Anterior cingulate cortex (tissue), 58 donors: ENCODE measurements at places on chromosomes 12 and 14.

DNA sequence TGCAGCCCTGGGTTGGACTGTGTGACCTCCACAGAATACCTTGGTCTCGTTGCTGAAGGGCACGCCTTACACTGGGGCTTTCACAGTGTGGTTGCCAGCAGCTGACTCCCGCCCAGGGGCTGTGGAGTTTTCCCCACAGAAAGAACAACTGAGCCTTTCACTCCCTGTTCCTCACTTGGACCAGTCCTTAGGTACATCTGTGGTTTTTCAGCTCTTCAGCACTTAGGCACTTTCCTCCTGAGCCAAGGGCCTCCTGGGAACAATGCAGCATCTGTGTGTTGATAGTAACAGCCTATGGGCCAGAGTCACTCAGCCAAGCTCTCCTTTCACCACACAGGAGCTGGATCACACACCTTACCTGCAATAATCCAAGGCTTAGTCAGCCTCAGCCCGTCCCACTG, 25.0 kb downstream of the ERP27 start:
- DNase-seq: no peak

DNA sequence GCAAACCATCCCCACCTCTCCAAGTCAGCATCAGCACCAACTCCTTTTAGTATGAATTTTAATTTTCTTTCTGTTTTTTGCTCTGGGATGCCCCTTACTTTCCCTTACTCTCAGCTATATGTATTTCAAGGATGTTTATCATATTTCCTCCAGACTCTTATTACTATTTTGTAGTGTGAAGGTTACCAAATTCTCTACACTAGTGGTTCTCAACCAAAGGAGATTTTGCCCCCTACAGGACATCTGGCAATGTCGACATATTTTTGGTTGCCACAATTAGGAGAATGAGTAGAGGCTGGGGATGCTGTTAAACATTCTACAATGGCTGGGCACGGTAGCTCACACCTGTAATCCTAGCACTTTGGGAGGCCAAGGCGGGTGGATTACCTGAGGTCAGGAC, 29.1 kb upstream of the SOS2 start:
- DNase-seq: no peak

- peak; percentile 41 for DNase-seq
Measured at GRCh38 chr12:51823875-51824565, 24.5 kb downstream of the FIGNL2 start.

DNA sequence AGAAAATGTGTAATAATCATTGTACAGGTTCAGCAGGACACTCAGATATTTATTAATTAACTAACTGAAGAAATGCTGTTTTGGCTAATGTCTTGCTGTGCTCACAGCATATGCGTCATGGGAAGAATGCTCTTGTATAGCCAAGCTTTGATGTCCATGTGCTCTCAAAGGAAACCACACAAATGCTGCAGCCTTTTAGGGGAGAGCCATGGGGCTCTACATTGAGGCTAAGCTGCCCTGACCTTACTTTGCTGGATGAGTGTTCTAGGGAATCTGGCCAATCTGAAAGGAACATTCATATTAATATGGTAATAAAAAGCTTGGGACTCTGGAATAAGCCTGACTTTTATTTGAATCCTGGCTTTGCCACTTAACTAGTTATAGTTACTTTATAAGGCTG, 9.5 kb upstream of the CRADD start:
- no peak for DNase-seq

DNA sequence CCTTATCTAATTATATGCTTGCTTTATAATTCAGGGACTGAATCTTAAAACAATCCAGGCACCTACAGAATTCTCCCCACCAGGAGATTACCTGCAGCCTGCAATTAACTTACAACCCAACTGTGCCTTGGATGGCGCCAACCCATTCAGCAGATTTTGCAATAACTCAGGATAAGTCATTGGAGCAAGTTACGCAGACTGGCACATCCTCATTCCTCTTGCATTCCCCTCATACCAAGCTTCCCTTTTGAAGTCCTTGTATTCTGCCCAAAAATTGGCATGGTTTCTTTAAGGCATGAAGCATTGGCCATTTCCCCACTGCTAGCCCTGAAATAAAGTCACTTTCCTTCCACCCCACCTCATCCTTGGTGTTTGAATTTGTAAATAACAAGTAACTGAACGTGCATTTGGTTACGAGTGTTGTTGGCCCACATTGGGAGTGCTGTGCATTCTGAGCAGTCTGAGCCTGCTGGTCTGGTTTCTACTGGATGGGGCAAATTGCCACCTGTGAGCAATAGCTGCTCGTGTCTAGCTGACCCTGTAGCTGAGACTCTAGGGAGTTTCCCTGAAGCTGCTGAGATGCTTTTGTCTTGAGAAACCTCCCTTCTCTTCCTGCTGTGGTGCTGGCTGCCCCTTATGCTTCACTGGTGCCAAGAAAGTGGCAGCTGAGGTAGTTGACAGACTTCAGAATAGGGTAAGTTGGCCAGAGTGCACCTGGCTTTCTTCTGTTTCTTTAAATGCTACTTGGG, 99.2 kb upstream of the SCAF11 start:
- no peak for DNase-seq

DNA sequence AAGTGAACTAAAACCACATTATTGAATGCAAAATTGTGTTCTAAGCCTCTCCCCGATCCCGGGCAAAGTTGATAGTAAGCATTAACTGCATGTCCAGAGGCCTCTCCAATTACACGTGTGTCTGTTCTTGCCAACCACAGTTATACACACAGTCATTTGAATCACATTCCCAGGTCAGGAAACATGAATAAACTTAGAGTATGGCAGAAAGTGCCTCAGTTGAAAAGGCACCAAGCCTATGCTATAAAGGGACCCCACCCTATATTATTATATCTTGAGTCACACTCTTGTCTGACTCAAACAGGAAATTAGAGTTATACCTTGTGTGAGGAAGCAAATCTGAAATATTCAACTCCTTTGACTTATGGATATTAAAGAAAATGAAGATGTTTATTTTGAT, 128.3 kb upstream of the STXBP6 start:
- no peak for DNase-seq

DNA sequence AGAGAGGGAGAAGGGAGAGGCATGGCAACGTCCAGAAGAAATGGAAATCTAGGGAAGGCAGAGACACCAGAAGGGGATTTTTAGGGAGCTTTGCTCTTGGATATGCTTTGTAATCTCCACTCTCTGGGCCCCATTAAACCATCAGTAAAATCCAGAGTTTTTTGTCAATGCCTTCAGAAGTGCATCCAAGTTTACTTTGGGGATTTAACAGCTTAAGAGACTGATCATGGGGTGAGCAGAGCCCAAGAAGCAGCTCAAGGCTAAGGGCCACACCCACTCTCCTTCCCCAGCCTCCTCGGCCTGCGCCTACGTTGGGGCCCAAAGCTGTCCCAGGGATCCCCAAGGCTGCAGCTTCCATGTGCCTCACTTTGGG, 37.4 kb upstream of the WSCD2 start:
- DNase-seq: no peak

- DNase-seq: no peak
Measured at GRCh38 chr12:981961-982360, 9.1 kb upstream of the ERC1 start.

- DNase-seq: no peak
Measured at GRCh38 chr14:77498120-77498979, at the start of gene ISM2. ISM2 (minus strand) TSS chr14:77498816; CDS start chr14:77498793, 23 bp downstream.

DNA sequence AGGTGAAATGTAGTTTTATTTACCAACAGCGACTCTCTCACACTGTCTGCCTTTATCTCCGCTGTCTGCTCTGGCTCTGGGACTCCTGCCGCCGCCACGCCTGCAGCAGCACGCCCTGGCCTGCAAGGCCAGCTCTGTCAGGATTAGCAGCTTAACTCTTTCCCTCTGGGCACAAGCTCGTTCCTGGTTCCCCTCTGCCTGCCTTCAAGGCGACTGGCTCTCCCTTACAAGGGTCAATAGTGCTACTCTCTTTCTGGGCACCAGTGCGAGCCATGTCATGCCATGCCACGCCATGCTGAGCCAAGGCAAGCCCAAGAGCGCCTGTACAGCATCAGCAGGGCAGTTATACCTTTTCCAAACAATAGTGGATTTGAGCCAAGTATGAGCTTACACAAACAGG, 3.6 kb upstream of the CLEC2B start:
- DNase-seq: no peak

GRCh38 chr14:30854492-30854891, 19.9 kb upstream of the COCH start:
- no peak for DNase-seq
